ENCODE measurements at places on chromosomes 6 and 20.

GRCh38 chr20:2693286-2694007 lies 867 bp downstream of the EBF4 start:
- peak; percentile 33 for DNase-seq

GRCh38 chr20:11581271-11581670 lies 336.4 kb upstream of the BTBD3 start:
- no peak for DNase-seq

DNA sequence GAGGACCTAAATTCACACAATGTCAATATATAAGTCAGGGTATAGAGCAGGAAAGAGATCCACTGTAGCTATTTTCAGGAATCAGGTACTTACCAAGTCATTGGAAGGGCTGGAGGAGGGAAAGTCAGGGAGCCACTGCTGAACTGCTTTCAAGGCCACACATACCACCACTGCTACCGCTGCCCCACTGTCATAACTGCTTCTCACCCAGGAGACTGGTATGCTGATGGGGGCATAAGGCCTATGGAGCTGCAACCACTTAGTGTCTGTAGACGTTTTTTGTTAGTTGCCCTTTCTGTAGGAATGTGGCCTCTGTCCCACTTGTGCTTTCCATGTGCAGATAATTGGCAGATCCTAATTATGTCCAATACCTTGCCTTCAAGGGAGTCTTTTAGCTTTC lies 5.4 kb downstream of the SMAP1 start:
- DNase-seq, result no peak

DNA sequence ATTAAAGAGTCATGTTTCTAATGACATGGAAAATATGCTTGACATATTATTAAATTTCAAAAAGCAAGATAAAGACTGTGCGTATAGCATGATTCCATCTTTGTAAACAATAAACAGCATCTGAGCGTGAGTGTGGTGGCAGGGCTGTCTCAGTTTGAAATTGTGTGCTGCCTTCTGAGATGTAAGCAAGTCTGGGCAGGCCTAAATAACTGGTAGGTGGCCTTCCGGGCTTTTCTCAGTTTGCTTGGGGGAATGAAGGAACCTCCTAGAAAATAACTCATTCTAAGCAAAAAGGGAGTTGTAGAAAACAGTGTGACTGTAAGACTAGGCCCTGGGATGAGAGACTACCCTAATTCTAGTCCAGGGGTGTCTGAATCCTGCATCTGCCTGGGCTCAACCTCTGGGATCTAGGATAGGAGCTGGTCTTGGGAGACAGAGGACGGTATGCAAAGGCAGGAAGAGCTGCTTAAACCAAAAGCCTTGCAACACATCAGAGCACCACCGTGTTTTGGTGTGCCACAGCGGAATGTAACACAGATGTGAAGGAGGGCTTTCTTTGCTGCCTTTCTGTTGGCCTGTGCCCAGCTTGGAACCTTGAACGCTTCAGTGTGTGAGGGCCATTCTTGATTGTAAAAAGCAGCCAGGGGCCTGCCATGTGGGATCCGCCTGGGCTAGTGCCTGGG lies 63.5 kb upstream of the L3MBTL3 start:
- no peak for DNase-seq

- no peak for DNase-seq
These were observed 51.3 kb downstream of the VEGFA start for GRCh38 chr6:43821101-43821886.

DNA sequence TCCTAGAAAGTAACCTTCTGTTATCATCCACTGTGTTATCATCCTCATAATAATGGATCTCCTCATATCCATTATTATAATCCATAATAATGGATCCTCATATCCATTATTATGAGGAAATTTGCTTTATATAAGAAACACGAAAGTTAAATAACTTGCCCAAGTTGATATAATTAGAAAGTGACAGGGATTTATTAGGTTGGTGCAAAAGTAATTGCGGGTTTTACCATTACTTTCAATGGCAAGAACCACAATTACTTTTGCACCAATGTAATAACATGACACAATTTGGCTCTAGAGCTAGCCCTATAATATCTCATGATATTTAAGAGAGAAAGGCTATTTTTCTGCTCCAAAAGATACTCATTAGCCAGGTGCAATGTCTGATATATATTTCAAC lies 275.7 kb upstream of the STXBP5 start:
- DNase-seq, result no peak

GRCh38 chr20:3934624-3935023 lies 45.4 kb downstream of the PANK2 start:
- DNase-seq, result no peak

Measured in stimulated activated CD4-positive, alpha-beta T cell treated with anti-CD3 and anti-CD28 coated beads, Interleukin-4, amount 100 ng/mL, for 24 hours (primary cell).